Placental pericyte (primary cell): ENCODE measurements at places on chromosomes 2 and 18. TPM values are rescaled to one million over a fixed set of nuclear protein-coding genes. Genes with fewer than 3 reads are reported as not detected.

Gene TSPYL6
- total RNA-seq, result not detected in 2 replicates

Gene PER2
- 5.9 and 9.4 TPM in 2 replicates for total RNA-seq

Gene MC2R
- total RNA-seq, result not detected in 2 replicates

Gene CENPA
- 0.66 and 12.2 TPM in 2 replicates for total RNA-seq

Gene KIAA2012
- not detected in 2 replicates for total RNA-seq

Gene YWHAQ
- 294 and 424 TPM in 2 replicates for total RNA-seq

Gene BOLL
- total RNA-seq, result not detected in 2 replicates

Gene LYG2
- total RNA-seq, result not detected in 2 replicates

Gene SCN1A
- total RNA-seq, result not detected in 2 replicates

Gene CARF
- 3.3 and 4.2 TPM in 2 replicates for total RNA-seq

Gene ARHGAP28
- total RNA-seq, result 0.44 and 0.72 TPM in 2 replicates

Gene POTEI
- not detected in 2 replicates for total RNA-seq

Gene MEP1B
- total RNA-seq, result not detected in 2 replicates

Gene LRRTM4
- not detected in 2 replicates for total RNA-seq

Gene GREB1L
- 0.44 and 5.3 TPM in 2 replicates for total RNA-seq

Gene HRH4
- total RNA-seq, result under 0.01 and 0.14 TPM in 2 replicates

Gene STK25
- total RNA-seq, result 240 and 272 TPM in 2 replicates

Gene DSG4
- not detected in 2 replicates for total RNA-seq

Gene GKN2
- 0.22 TPM in 1 of 2 replicates, not detected in the other for total RNA-seq
